ENCODE measurements at places on chromosomes 13 and 19.

GRCh38 chr13:66794340-66795031 lies 435.6 kb downstream of the PCDH9 start:
- no peak for DNase-seq

DNA sequence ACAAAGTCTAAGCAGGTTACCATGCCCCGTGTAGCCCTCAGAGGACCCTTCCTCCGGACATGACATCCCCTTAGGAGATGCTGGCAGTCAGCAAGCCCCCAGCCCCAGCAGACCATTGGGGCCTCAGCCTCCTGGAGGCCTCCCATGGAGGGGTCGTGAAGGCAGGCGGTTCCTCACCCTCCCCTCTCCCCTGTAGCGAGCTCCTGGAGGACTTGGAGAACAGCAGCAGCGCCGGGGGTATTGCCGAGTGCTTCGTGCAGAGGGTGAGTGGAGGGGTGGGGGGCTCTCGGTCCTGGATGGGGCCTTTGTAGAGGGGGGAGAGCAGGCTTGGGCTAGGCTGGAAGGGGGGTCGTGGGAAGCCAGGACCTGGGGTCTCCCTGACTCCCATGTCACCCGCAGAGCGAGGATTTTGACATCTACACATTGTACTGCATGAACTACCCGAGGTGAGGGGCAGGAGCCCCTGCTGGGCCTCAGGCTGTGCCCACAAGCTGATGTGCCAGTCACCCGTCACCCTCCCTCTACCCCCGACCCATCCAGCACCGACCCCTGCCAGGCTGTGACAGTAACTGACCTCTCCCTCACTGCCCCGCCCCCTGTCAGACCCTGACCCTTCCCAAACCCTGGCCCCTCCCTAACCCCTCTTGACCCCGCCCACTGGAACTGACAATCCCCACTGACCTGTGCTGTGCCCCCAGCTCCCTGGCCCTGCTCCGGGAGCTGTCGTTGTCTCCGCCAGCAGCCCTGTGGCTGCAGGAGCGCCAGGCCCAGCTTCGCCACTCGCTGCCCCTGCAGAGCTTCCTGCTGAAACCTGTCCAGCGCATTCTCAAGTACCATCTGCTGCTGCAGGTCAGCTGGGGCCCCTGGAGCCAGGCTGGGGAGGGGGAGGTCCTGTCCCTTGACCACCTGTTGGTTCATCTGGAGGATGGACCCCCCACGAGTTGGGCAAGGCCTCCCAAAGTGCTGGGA lies 4.0 kb downstream of the PLEKHG2 start:
- no peak for DNase-seq

DNA sequence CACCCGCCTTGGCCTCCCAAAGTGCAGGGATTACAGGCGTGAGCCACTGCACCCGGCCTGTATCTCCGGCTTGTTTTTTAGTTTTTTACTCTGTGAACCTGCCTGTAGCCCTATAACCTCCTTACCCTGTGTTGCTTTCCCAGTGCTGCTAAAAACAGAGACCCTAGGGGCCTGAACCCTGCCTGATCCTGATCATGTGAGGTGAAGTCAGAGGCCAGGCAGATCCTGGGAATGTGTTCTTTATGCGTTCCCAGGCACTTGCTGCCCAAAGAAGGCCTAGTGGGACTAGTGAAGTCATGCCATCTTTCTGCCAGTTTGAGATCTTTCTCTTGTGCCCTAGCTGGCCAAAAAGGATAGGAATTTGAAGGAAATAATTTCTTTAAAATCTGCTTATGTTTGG lies 4.6 kb downstream of the UBA2 start:
- no peak for DNase-seq

DNA sequence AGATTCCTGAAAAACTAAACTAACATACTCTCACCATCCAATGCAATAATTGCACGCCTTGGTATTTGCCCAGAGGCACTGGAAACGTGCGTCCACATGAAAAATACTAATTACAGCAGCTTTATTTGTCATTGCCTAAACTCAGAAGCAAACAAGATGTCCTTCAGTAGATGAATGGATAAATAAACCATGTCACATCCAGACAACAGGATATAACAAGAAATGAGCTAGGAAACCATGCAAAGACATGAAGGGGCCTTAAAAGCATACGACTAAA lies 25.0 kb downstream of the ELL start:
- no peak for DNase-seq

DNA sequence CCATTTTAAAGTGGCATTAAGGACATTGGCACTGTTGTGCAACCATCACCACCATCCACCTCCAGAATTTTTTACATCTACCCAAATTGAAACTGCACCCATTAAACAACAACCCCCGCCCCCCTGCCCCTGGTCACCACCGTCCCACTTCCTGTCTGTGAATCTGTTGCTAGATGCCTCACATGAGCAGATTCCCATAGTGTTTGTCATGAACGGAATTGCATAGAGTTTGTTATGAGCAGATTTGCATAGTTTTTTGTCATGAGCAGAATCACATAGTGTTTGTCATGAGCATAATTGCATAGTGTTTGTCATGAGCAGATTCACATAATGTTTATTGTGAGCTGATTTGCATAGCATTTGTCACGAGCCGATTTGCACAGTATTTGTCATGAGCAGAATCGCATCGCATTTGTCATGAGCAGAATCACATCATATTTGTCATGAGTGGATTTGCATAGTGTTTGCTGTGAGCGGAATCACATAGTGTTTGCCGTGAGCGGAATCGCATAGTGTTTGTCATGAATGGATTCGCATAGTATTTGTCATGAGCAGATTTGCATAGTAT lies 54.0 kb upstream of the GTF3A start:
- no peak for DNase-seq

Data from activated CD4-positive, alpha-beta T cell treated with anti-CD3 and anti-CD28 coated beads, Interleukin-10, Interleukin-2, amounts not matched to agents 100 ng/mL and 50 ng/mL, durations not matched to agents 16 hours and 8 hours (primary cell).